Stimulated activated CD4-positive, alpha-beta T cell treated with anti-CD3 and anti-CD28 coated beads, Interleukin-15, amount 100 ng/mL, for 1 hour (primary cell): ENCODE measurements at places on chromosomes 12 and 14.

DNA sequence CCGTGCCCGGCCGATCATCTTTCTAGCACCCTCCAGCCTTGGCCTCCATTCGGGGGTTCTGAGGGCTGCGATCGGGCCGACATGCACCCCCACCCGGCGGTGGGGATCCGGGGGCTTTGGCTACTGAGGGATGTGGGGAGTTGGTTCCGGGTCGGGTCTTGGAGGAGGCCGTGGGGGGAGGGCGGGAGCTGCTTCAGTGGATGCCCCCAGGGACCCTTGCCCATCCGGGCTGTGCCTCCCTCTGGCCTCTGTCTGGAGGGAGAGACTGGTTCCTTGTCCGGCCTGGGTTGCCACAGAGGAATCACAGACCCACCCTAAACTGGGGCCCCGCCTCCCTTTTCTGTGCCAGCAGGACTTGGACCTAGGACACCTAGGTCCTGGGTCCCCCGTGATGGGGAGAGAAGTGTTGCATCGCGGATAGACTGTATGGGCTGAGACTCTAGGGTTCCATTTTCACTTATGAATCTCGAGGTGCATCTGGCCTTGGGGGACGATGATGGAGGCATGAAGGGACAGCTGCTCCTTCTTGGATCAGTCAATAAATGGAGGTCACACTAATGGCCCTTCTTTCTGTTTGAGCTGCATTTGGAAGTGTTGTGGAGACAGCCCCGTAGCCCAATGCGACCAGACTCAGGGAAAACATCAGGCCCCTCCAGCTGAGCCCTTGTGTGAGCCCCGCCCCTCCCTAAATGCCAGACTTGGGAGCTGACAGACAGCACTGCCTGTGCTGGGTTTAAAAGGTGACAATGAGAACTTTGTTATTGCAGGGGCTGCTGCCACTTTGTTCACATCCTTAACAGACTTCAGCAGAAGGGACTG is 577 bp downstream of the DTX3 start:
- no peak for DNase-seq

DNA sequence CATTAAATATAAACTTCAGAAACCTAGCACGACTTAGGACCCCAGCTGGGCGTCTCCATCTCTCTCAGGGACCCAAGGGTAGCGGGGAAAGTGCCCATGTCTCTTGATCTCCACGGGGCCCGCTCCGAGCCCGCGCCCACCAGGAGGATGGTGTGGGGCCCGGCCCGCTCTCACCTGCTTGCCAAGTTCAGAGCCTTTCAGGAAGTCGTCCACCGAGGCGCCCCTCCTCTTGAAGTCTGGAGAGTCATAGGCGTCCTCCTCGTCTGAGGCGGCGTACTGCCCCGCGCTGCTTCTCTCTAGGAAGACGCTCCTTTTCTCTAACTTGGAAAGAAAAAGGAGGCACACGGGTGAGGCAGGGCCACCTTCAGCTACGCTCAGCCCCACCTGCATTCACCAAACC is 96.9 kb downstream of the PIWIL1 start:
- no peak for DNase-seq

DNA sequence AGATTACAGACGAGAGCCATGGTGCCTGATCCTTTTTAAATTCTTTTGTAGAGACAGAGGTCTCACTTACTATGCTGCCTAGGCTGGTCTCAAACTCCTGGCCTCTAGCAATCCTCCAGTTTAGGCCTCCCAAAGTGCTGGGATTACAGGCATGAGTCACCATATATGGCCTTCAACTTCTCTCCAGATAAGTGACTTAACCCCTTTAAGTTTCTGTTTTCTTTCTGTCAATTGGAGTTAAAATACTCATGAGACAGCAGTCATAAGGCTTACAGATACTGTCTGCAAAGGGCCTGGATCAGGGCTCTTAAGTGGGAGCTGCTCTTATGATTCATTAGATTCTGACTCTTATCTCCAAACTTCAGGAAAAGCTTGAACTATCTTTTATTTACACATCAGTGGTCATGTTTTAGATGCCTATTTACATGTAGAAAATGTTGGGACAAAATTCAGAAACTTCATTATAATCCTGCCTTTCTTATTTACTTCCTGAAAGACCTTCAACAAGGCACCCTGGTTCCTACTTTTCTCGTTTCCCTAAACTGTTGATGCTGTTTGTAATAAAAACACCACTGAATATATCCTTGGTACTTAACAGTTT is 271.5 kb upstream of the TBX3 start:
- no peak for DNase-seq

DNA sequence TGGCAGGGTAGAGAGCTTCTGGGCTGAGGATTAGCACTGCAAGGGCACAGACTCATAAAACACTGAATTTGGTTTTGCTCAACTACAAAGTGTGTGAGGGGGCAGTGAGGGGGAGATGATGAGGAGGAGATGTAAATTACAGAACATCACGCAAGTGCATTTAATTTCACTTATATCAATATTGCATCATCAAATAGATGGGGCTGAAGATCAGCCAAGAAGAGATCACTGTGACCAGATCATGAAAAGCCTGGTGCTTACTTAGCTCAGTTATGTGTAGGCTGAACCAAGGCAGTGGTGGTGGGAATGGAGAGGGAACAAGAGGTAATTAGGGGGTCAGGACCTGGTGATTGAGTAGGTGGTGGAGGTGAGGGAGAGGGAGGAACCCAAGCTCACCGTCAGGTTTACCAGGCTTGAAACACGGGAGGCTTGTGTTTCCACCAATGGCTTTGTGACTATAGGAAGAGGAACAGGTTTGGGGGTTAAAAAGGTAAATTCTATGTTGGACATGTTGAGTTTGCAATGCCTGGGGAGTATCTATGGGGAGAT is 11.3 kb downstream of the FOS start:
- no peak for DNase-seq

- DNase-seq: no peak
Measured at GRCh38 chr12:27549236-27549800, 25.3 kb downstream of the PPFIBP1 start.

DNA sequence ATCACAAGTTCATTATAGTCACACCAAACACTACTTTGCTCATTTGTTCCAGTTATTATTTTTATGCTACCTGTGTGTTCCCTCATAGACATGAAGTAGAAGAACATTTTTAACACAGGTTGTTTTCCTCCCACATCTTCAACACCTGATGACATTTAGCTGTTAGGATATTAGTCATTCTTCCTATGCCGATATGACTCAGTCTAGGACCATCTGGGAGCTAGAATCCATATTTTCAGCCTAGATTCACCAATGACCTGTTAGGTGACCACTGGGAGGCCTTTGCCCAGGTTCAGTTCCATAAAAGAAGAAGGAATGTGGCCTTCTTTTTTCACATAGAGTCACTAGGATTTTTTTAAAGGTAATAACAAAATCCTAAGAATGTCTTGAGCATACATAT is 222.8 kb downstream of the C12orf42 start:
- DNase-seq: no peak

- DNase-seq: no peak
Measured at GRCh38 chr12:122981036-122981471, 573 bp downstream of the ARL6IP4 start.

DNA sequence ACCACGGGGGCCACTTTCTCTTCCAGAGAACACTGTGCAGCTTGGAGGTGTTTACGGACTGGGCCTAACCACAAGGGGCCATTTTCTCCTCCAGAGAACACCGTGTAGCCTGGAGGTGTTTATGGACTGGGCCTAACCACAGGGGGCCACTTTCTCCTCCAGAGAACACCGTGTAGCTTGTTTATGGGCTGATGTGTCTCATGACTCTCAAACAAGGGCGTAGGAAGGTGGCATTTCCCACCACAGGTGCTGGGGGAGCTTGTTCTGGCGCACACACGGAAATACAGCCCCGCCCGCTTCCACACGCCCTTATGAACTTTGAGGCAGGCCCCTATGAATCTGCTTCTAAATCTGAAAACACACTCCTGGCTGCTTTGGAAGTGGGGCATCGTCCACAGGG is 174.6 kb upstream of the SFSWAP start:
- peak; percentile 12 for DNase-seq

DNA sequence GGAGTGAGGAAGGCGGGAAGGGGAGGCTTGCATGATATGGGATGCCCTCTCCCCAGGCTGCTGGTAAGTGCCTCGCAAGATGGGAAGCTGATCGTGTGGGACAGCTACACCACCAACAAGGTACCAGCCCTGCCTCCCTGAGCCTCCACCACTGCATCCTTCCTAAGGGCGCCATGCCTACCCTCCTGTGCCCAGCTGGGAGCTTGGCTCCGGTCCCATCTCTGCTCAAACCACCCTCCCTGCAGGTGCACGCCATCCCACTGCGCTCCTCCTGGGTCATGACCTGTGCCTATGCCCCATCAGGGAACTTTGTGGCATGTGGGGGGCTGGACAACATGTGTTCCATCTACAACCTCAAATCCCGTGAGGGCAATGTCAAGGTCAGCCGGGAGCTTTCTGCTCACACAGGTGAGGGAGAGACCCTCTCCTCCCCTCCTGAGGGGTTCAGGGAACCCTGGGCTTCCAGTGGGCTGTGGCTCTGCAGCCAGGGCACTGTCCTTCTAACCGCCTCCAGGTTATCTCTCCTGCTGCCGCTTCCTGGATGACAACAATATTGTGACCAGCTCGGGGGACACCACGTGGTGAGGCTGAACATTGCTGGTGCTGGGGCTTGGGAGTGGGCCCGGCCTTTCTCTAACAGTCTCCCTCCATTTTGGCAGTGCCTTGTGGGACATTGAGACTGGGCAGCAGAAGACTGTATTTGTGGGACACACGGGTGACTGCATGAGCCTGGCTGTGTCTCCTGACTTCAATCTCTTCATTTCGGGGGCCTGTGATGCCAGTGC is 2.6 kb downstream of the GNB3 start:
- no peak for DNase-seq

- DNase-seq: no peak
Measured at GRCh38 chr12:30134229-30134628, 350.5 kb upstream of the TMTC1 start.

- no peak for DNase-seq
Measured at GRCh38 chr12:9702255-9702654, 30.6 kb downstream of the CLECL1 start.

DNA sequence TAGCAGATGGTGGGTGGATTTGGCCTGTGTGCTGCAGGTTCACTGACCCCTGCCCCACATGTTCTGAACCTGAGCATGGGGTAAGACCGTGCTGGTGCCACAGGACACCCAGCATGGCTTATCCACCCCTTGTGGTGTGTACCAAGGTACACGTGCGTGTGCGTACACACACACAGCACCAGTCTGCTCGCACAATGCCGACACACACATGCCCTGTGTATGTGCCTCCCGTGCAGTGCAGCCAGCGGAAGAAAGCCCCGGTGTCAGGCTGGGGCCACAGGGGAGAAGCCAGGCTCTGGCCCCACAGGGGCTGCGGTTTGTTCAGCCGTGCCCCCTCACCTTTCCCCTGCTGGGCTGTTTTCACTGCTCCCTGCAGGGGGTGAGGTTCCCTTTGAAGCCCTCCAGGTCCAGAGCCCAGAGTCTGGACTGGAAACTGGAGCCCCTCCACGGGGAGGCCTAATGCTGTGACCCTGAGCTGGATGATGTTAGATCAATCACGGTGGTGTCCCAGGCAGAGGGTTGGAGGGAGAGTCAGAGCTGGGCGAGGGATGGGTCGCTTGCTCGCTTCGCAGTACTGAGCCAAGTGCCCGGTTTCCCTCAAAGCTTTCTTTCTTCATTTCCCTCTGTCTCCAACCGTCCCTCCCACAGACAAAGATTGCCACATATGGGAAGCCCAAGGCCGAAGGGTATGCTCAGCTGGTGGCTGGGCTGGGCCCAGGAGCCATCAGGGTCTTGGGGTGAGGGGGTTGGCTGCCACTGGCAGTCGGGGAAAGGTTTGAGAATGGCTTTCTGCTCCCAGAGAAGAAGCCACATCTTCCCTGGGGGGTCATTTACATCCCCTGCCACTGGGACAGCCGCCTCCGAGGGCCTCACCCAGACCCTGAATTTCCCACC is 6.2 kb downstream of the DTX1 start:
- no peak for DNase-seq
